ENCODE measurements at places on chromosomes 5 and 9.

DNA sequence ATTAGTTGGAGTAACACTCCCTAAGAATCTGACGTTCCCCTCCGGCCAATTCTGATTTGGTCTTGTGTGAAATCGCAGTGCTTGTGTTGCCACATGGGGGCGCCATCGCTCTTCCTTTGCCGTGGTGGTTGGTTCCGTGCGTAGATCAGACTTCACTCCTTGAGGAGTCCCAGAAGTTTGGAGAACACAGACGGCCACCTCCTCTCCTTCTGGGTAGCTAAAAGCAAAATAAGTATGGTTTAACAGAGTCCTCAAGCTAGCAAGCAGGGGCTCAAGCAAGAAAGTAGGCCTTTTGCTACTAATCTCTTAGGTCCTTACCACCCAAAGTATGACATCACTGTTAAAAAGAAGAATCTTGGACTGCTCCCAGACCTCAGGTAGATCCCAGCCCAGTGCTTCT, 59.5 kb downstream of the HSPA4 start:
- peak; percentile 73 for DNase-seq

DNA sequence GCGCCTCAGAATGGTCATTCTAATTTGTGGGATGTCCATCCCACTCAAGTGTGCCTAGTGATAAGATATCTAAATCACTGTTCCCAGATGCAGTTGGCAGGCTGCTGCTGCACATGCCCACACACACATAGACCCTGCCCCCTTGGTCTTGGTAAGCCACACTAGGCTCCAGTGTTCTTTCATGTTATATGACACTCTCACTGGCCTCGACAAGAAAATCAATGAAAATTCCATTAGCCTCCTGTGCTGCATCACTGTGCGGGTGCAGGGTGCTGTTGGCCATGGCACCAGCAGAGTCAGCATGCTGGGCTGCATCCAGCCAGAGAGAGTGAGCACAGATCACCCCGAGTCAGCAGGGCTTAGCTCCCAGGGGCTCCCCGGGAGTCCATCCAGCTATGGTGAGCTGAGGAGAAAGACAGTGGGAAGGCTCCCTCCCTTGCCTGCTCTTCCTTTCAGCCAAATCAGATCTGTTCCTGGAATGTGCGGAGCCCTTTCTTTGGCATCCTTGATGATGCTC, 59.9 kb downstream of the ABLIM3 start:
- no peak for DNase-seq

- no peak for DNase-seq
Measured at GRCh38 chr9:126938327-126938726, 23.7 kb downstream of the RALGPS1 start.

- no peak for DNase-seq
Measured at GRCh38 chr9:131539223-131539923, 6.0 kb upstream of the PRRT1B start.

DNA sequence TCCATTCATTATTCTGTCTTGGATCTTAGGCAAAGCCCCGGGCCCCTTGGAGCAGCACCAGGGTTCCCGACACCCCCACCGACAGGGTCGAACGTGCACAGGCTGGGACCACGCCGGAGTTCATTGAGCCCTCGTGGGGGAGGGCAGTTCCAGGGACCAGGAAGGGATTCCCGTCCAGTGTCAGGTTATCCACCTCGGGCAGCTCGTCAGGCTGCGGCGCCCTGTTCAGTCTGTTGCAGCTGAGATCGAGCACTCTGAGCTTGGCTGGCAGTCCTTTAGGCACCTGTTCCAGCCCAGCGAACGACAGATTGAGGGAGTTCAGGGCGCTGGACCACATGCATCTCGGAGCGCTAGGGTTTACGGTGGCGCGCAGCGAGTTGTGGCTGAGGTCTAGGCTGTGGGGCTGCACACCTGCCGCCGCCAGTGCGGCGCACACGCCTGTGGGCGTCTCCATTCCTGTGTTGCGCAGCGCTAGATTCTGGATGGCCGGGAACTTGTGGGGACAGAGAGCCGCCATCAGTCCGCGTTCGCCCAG, 1.1 kb downstream of the CD14 start:
- DNase-seq: no peak

- DNase-seq: no peak
Measured at GRCh38 chr5:177430140-177430951, 3.9 kb downstream of the GRK6 start.

GRCh38 chr9:37144762-37145161, 24.4 kb downstream of the ZCCHC7 start:
- no peak for DNase-seq

GRCh38 chr9:4086119-4087090, 213.5 kb downstream of the GLIS3 start:
- no peak for DNase-seq

- no peak for DNase-seq
Measured at GRCh38 chr5:95384485-95385213, 6.5 kb upstream of the FAM81B start.

GRCh38 chr5:97118261-97119006, 24.0 kb downstream of the LIX1 start:
- no peak for DNase-seq

Measured in activated B cell treated with CpG ODN at 0.5 μM for 24 hours (primary cell).